ENCODE measurements at places on chromosomes 2 and 18.

GRCh38 chr2:160970052-160970965 is 189.9 kb upstream of the TANK start:
- DNase-seq = peak; percentile 10

- no peak for DNase-seq
These were observed 376.9 kb downstream of the RND3 start for GRCh38 chr2:150110548-150110947.

DNA sequence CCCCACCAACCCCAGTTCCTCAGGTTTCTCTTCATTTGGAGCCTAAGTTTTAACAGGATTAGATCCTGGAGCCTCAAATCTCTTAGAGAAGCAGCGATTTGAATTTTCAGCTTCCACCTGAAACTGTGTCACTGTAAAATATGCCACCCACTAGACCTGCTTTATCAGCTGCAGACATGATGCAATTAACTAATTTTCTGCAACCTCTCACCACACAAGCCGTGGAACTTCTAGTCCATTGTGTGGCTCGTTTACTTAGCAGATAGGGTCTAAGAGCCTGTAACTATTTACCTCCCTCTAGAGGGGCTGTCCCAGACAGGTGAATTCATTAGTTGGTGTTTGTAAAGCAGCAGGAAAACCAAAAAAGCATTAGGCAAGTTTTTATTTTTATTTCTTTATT is 31.6 kb upstream of the FZD5 start:
- DNase-seq = no peak

GRCh38 chr2:80153151-80153550 is 151.4 kb downstream of the LRRTM1 start:
- no peak for DNase-seq
